Aorta (tissue), 5 donors: ENCODE measurements at places on chromosomes 6 and 20.

DNA sequence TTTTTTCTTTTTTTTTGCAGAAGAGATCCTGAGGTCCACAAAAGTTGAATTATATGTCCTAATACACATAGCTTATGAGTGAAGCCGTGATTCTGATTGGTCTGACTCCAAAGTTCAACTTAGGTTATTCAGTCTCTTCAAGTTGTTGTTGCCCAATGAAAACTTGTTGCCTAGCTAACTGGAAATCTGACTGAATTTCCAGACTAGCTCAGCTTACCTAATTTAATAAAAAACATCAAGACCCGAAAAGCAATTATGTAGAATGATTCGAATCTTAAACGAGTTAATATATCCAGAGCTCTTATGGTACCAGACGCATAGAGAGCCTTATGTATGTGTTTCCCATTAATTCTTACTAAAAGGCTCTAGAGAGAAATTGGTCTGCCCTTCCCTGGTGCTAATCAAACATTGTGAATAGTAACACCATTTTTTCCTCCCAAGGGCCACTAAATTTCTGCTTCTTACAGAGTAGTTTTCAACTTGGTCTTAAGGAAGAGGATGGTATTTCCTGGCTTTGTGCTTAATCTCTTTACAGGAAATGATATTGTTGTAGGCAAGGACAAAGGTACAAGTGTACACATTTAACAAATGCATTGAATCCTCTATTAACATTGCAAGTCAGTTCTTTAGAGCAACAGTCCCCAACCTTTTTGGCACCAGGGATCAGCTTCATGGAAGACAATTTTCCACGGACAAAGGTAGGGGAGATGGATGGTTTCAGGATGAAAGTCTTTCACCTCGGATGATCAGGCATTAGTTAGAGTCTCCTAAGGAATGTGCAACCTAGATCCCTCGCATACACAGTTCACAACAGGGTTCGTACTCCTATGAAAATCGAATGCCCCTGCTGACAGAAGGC lies 107.9 kb downstream of the TSHZ2 start:
- no peak overlapping the region for H3K4me3 ChIP-seq
- no peaks in the 10 kb centered on the region for H3K4me1 ChIP-seq
- H3K36me3 ChIP-seq = no peaks in the 10 kb centered on the region
- no peak for DNase-seq
- no peaks in the 10 kb centered on the region for H3K27me3 ChIP-seq
- H3K27ac ChIP-seq = no peak overlapping the region

DNA sequence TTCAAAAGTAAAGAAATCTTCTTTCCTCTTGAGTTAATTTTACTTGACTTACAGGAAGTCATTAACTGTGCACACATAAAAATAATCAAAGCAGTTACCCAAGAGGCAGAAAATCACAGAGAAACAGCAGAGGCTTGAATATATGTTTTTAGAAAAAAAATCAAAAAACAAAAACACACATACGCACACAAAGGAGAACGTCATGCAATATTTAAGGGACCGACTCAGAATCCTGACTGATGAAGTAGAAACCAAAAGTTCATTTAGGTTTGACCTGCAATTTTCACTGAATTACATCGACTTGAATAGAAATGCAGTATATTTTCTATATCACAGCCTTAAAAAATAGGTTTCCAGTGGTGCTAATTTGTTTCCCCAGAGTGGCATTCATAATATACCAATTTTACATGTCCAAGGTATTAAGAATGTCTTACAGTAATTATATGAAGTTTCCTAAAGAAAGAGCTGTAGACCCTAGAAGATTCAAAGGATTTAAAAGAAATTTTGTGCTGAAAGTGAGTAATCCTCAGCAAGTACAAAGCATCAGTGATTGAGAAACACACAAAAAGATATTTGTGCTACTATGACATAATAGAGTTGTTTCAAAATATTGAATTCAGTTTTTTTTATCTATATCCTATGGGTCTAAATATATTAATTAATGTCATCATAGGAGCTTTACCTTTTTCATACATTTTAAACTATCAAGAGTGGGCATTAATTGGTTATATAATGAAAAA lies 358.5 kb upstream of the RUNX2 start:
- no peaks in the 10 kb centered on the region for H3K4me1 ChIP-seq
- H3K27me3 ChIP-seq = no peaks in the 10 kb centered on the region
- DNase-seq = no peak
- no peak overlapping the region for H3K4me3 ChIP-seq
- H3K36me3 ChIP-seq = no peaks in the 10 kb centered on the region

DNA sequence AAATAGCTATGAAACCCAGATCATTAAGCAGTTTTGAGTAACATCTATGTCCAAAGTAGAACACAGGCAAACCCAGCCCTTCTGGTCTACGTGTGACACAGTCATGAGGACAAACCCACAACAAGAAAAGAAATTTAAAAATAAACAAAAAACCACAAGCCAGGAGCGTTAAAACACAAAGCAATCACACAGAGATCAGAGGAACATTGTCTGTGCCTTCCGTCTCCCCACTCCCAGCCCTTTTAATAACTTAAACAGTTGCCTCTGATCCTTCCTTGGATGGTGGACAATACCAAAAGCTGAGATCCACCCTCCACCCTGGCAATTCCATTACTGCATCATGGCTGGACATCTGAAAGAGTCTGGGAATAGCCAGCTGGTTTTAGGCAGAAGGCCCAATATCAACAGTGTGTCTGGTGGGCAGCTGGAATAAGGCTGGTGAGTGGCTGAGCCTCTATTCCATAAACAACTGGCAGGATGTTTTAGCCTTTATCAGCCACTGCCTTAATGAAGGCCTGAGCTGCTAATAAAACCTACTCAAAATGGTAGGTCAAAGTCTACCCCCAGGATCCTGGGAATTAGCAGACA lies 15.7 kb upstream of the LAMA4 start:
- H3K27ac ChIP-seq = no peak overlapping the region
- no peaks in the 10 kb centered on the region for H3K27me3 ChIP-seq
- DNase-seq = no peak
- no peak overlapping the region for H3K4me3 ChIP-seq
- no peaks in the 10 kb centered on the region for H3K4me1 ChIP-seq

- H3K4me3 ChIP-seq = no peak overlapping the region
- H3K27me3 ChIP-seq = no peaks in the 10 kb centered on the region
- H3K4me1 ChIP-seq = no peaks in the 10 kb centered on the region
These were observed 40.6 kb downstream of the LYRM2 start for GRCh38 chr6:89597988-89598387.

GRCh38 chr6:127851197-127851596 lies 49.7 kb downstream of the THEMIS start:
- H3K27ac ChIP-seq = no peak overlapping the region
- no peak for DNase-seq
- H3K4me3 ChIP-seq = no peak overlapping the region
- no peaks in the 10 kb centered on the region for H3K27me3 ChIP-seq
- H3K4me1 ChIP-seq = no peaks in the 10 kb centered on the region
- H3K36me3 ChIP-seq = no peaks in the 10 kb centered on the region

DNA sequence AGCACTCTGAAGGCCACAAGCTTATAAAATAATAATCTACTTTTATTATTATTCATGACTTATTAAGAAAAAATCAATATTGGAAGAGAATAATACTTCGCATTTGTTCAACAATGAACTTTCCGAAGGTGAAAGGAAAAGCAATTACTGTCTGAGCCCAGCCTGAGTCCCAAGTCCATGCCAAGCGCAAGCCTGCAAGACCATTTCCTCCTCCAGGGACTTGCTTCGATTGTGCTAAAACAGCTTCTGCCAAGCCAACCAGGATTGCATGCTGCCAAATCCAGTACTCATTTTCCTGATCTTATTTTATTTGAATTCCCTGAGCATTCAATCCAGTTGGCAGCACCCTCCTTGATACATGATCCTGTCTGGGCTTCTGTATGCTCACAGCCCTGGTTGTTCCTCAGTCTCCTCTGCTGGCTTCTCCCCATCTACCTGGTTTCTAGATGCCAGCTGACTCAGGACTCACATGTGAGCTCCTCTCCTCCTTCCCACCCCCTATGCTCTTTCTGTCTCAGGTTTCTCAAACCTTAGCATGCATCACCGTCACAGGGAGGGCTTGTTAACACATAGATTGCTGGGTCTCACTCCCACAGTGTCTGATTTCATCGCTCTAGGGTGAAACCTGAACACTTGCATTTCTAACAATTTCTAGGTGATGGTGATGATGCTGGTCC lies 55.9 kb upstream of the PSMF1 start:
- no peak for DNase-seq
- H3K4me1 ChIP-seq = no peaks in the 10 kb centered on the region
- H3K4me3 ChIP-seq = no peak overlapping the region
- no peak overlapping the region for H3K27ac ChIP-seq
- no peaks in the 10 kb centered on the region for H3K36me3 ChIP-seq

DNA sequence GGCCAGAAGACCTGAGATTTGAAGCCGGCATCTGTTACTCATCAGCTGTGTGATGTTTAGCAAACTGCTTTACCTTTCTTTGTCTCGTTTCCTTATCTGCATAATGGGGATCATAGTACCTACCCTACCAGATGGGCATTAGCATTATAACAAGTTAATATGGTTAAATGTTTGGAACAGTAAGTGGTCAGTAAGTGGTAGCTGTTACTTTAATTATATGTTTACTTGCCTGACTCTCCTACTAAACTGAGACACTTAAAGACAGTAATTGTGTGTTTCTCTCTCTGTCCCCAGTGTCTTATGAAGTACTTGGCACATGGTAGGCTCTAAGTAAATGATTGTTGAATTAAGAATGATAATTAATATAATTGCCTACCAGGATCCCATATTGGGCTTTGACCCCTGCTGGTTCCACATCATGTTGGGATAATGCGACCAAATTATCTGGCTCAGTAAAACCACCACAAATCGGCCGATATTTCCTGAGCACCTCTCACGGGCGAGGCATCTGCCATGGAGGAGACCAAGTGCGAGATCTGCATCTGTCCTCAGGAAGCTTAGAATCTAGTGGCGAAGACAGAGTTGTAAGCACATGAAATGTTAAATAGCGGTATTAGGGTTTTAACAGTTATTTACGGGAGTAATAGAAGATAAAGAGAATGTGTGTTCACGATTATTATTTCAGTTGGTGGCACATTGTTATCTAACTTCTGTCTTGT lies 31.4 kb downstream of the PTK7 start:
- no peak for DNase-seq
- H3K36me3 ChIP-seq = no peaks in the 10 kb centered on the region
- H3K27me3 ChIP-seq = no peaks in the 10 kb centered on the region
- no peak overlapping the region for H3K27ac ChIP-seq
- H3K4me1 ChIP-seq = no peaks in the 10 kb centered on the region

DNA sequence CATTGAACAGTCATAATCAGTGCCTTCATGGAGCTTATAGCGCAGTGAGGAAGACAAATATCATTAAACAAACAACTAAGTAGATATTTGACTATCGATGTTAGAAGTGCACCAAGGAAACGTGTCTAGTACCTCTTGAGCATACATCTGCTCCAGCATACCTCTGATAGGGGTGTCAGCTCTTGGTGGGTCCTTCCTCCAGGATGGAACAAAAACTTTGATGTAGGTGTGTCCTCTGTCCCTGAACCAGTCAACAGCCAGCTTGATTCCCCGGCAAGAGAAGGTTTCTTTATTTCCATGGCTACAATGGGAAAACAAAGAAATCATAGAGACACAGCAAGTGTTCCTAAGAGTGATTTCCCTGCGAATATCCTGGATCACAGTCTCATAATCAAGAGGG lies 23.1 kb downstream of the ZC3H12D start:
- H3K4me1 ChIP-seq = no peaks in the 10 kb centered on the region
- no peak overlapping the region for H3K4me3 ChIP-seq
- H3K27ac ChIP-seq = no peak overlapping the region
- no peaks in the 10 kb centered on the region for H3K36me3 ChIP-seq
- H3K27me3 ChIP-seq = no peaks in the 10 kb centered on the region

- H3K27ac ChIP-seq = no peak overlapping the region
- peak overlapping the region; percentile 48 for H3K4me3 ChIP-seq
- no peaks in the 10 kb centered on the region for H3K4me1 ChIP-seq
- DNase-seq = no peak
- no peaks in the 10 kb centered on the region for H3K27me3 ChIP-seq
These were observed 202.2 kb upstream of the CCN2 start for GRCh38 chr6:132153221-132153898.

GRCh38 chr6:52568320-52568719 lies 8.5 kb downstream of the TRAM2 start:
- H3K27me3 ChIP-seq = no peaks in the 10 kb centered on the region
- no peak overlapping the region for H3K4me3 ChIP-seq
- no peaks in the 10 kb centered on the region for H3K36me3 ChIP-seq

- peak overlapping the region; percentile 2 for H3K4me3 ChIP-seq
- DNase-seq = no peak
- no peaks in the 10 kb centered on the region for H3K4me1 ChIP-seq
- H3K27ac ChIP-seq = no peak overlapping the region
- no peaks in the 10 kb centered on the region for H3K36me3 ChIP-seq
- peaks cover 2% of the 10 kb centered on the region for H3K27me3 ChIP-seq
These were observed 425 bp downstream of the FOXA2 start for GRCh38 chr20:22583773-22584521.

DNA sequence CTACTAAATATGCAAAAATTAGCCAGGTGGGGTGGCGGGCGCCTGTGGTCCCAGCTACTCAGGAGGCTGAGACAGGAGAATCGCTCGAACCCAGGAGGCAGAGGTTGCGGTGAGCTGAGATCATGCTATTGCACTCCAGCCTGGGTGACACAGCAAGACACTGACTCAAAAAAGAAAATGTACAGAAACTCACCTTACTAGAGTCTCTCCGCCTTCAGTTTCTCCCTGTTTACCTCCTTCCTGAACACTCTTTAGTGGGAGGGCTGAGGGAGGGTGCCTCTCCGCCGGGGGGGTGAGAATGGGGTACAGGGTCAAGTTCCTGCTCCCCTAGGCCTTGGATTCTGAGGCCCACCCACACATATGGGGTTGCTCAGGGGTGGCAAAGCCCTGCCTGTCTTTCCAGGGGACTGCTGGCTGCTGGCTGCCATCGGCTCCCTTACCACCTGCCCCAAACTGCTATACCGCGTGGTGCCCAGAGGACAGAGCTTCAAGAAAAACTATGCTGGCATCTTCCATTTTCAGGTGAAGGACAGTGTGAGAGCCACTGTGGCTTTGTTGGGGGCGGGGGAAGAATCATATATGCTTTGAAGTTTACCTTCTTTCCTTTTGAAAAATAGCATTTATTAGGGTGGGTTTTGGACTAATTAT lies 13.4 kb downstream of the CAPN11 start:
- no peak overlapping the region for H3K27ac ChIP-seq
- H3K4me3 ChIP-seq = no peak overlapping the region
- no peak for DNase-seq
- no peaks in the 10 kb centered on the region for H3K27me3 ChIP-seq
- no peaks in the 10 kb centered on the region for H3K36me3 ChIP-seq

GRCh38 chr6:3560211-3560610 lies 103.4 kb upstream of the SLC22A23 start:
- H3K27me3 ChIP-seq = no peaks in the 10 kb centered on the region
- H3K4me1 ChIP-seq = no peaks in the 10 kb centered on the region
- no peak overlapping the region for H3K4me3 ChIP-seq
- no peak overlapping the region for H3K27ac ChIP-seq
- DNase-seq = no peak
- no peaks in the 10 kb centered on the region for H3K36me3 ChIP-seq

DNA sequence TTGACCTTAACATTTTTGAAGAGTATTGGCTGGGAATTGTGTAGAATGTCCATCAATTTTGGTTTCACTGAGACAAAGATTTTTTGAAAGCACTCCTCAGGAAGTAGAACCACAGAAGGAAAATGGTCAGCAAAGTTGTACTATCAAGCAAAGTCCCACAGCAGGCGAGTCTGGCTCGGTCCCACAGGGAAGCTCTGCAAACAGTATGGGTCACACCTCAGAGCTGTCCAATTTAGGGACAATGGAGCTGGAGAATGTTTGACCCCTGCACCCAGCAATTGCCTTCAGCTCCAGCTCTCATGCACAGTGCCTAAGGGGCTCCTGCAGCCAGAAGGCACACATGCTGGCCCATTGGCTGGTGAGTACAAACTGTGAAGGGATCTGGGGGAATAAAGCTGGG lies 147.0 kb downstream of the MAFB start:
- H3K27me3 ChIP-seq = no peaks in the 10 kb centered on the region
- DNase-seq = no peak
- no peak overlapping the region for H3K27ac ChIP-seq
